ENCODE measurements at places on chromosomes 7 and 10.
A peak's percentile ranks its signal among the peaks of the same experiment; 100 is the strongest.

GRCh38 chr7:141864765-141865447 lies 23.6 kb upstream of the PRSS37 start:
- no peak for DNase-seq

GRCh38 chr10:31582365-31583052 lies 263.5 kb downstream of the ZEB1 start:
- DNase-seq, result no peak

- DNase-seq, result no peak
Measured at GRCh38 chr10:88110822-88111221, 247.4 kb downstream of the PTEN start.

- DNase-seq, result no peak
Measured at GRCh38 chr10:126223512-126224067, 164.7 kb downstream of the ADAM12 start.

DNA sequence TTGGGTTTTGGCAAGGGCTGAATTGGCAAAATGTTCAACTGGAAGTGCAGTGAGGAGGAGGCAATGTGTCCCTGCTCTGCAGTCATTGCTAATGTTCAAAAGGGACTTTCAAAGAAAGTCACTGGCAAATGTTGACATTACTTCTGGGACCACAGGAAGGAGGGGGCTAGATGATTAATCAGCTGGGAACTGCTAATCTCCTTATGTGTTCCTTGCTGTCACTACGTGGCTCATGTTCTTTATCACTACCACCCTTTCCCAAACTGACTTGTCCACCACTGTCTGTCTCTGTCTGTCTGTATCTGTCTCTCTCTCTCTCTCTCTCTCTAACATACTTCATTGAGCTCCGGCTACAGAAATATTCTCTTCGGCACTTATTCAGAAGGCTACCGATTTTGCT lies 86.9 kb upstream of the MTPN start:
- no peak for DNase-seq

DNA sequence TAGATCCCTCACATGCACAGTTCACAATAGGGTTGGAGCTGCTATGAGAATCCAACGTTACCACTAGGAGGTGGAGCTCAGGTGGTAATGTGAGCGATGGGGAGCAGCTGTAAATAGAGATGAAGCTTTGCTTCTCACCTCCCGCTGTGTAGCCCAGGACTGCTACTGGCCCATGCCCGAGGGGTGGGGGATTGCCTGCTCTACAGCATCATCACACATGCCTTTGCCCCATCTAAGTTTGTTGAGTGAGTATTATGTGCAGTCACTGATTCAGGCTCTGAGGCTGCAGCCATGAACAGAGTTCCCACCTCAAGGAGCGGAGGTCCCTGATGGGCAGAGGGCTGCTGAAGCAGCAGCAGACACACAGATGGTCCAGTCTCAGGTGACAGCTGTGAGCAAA lies 94.1 kb downstream of the CHST15 start:
- DNase-seq, result no peak

DNA sequence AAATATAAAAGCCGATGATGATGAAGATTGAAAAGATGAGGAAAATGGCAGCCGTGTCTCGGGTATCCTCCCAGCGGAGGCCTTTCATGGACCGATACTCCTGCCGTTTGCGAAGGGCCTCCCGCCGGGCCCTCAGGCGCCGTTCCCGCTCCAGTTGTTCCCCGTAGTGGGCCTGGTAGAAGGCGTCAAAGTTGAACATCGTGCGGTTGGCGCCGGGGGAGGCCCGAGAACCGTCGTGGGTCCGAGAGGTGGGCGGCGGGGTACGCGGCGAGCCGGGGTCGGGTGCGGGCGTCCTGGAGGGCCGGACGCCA lies 553 bp downstream of the DNAJC30 start:
- DNase-seq, result no peak

DNA sequence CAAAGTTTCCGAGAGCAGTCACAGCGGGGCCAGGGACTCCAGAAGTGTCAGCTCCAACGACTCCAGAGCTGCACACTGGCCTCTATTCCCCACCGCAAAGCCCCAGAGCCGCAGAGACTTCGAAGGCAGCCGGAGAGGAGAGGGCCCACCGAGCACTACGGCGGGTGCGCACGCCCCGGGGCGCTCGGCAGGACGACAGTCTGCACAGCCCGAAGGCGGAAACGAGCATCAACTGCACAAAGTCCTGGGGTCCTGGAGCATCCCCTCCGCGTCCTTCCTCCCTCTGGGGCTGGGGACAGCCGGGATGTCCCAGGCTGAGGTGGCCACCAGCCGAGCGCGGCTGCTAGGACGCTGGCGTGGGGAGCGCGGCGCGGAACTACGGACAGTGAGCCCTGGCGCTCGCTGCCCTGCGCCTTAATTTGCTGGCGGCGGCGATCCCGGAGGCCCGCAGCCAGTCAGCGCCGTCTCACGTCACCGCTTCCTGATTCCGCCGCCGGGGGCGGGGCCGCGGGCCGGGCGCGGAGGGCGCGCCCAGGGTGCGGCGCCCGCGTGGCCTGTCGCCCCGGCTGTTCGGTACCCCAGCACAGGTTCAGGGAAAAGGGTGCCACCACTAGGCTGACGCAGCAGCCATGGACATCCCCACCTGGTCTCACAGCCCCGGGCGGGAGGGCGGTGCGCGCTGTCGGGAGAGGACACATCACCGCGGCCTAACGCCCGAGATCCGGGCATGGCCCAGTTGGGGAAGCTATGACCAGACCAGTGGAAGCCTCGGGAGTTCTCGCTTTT lies at the start of gene TBX20:
Gene TBX20, minus strand, starts transcription at position 391 of the 786 bp plus-strand sequence. CDS start 480 bp downstream, outside the sequence.
- peak; percentile 51 for DNase-seq

- no peak for DNase-seq
Measured at GRCh38 chr7:34249192-34249591, 343.9 kb downstream of the BMPER start.

- DNase-seq, result no peak
Measured at GRCh38 chr10:124711145-124711544, 33.0 kb downstream of the FAM53B start.

- no peak for DNase-seq
Measured at GRCh38 chr10:114650266-114650665, 7.8 kb downstream of the ABLIM1 start.

GRCh38 chr10:12587451-12587888 lies 238.1 kb downstream of the CAMK1D start:
- no peak for DNase-seq

DNA sequence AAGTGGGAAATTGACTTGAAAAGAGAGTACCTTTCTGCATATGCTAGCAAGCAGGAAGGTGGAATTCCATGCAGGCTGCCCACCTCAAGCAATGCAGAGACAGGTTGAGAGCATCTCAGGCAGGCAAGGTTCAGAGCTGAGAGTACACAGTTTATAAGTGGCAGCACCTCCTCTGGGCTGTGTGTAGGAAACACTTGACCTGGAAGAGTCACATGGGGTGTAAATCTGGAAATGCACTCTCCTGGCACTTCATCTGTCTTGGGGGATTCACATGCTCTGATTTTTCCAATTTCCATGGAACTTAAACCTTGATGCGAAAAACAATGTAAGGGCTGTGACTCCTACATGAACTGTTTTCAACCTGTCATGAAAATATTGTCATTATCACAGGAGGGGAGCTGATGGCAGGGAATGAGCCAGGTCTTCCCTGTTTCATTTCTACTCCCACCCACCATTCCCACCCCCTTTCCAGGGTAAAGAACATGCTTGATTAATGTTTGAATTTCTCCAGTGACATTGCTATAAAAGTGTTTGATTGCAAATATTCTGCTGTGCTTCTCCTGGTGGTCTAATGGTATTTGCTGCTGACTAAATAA lies 328.3 kb downstream of the BICC1 start:
- no peak for DNase-seq

DNA sequence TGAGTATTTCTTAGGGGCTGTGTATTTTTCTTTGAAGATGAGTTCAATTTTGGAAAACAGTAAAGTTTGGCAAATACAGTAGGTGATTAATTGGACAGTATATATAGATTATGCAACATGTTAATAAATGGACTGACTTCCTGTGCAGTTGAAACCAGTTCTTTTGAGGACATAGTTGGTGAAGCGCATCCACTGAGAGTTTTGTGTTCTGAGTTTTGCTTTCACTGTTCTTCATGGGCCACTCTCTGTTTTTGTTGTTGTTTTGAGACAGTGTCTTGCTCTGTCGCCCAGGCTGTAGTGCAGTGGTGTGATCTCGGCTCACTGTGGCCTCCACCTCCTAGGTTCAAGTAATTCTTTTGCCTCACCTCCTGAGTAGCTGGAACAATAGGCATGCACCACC lies 109.0 kb downstream of the SDHAF3 start:
- no peak for DNase-seq

- DNase-seq, result no peak
Measured at GRCh38 chr7:127677433-127678230, 25.6 kb downstream of the SND1 start.

- no peak for DNase-seq
Measured at GRCh38 chr10:91034042-91034441, 113.2 kb upstream of the ANKRD1 start.

DNA sequence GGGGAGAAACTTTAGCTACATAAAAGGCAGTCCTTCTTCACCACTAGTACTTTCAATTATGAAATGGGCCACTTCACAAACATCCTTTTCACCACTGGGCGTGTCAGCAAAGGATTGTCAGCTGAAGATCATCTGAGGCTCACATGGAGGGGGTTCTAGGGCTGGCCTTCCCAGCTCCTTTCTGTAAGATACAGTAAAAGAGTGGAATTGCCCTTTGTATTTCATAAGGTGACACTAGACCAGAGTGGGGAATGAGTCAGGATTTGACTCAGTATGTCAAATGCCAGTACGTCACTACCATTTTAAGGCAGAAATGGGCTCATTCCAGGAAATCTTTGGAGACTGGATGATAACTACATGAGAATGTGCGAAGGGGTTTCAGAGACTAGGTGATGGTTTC lies 21.2 kb upstream of the BLOC1S2 start:
- no peak for DNase-seq

GRCh38 chr10:126917975-126918908 lies 13.0 kb downstream of the DOCK1 start:
- no peak for DNase-seq

GRCh38 chr7:50466815-50467585 lies 16.9 kb upstream of the FIGNL1 start:
- DNase-seq, result peak; percentile 84

DNA sequence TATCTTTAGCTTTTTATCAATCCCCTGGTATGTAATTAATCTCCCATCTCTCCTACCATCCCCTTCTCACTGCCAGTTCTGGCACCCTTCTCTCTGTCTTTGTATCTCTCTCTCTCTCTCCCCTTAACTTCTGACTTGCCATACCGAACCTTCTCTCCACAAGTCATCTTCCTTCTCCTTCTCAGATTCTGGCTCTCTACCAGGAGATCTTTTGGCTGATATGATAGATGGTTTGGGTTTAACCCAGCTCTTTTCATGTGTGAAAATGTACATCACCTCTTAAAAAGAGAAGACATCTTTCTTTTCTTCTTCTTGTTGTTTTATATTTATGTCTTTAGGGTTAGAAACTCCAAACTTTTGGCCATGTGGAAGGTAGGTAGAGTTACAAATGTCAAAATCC lies 196.7 kb downstream of the HGF start:
- no peak for DNase-seq

DNA sequence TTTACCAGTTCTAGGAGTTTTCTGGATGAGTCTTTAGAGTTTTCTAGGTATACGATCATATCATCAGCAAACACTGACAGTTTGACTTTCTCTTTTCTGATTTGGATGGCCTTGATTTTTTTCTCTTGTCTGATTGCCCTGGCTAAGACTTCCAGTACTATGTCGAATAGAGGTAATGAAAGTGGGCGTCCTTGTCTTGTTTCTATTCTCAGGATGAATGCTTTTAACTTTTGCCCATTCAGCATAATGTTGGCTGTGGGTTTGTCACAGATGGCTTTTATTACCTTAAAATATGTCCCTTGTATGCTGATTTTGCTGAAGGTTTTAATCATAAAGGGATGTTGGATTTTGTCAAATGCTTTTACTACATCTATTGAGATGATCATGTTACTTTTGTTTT lies 223.2 kb upstream of the COBL start:
- DNase-seq, result no peak

- no peak for DNase-seq
Measured at GRCh38 chr7:1531979-1532455, 1.5 kb downstream of the MAFK start.

DNA sequence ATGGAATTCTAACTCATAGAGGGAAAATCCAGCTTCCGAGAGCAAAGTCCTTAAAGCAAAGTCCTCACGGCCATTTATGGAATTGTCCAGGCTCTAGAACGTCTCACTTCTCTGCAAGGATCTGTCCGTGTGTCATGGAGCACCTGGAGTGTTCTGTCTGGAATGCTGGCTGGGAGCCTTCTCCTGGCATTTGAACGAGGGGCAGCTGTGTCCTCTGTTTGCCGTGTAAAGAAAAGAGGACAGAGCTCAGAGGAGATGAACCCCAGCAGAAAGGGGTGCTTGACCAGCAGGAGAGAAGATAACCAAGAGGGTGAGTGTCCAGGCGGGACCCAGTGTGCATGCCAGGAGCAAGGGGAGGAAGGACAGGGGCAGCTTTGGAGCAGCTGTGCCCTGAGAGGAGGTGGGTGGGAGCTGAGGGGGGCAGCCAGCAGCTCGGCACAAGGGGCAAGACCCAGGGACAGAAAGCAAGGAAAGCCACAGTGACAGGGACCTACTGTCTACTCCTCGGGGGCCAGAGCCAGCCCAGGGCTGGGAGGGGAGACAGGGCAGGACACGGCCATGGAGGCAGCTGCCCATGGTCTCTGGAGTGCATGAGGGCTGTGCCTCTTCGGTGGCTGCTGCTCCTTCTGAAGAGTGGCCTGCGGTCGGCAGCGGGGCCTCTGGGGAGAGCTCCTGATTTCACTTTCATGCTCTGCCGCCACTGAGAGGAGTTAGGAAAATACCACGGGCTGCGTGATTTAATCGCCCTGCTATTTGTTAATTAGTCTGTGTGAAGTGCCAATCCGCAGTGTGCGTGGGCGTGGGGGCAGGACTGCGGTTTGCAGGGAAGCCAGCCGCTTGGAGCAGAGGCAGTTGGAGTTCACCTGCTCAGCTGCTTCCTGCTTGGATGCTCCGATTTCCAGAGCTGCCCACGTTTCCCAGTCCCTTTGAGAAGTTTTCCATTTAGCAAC lies 149.3 kb upstream of the SHH start:
- no peak for DNase-seq

GRCh38 chr7:26584987-26585665 lies 279.3 kb downstream of the SKAP2 start:
- no peak for DNase-seq

GRCh38 chr7:33444511-33444910 lies 315.1 kb downstream of the BBS9 start:
- DNase-seq, result peak; percentile 10

DNA sequence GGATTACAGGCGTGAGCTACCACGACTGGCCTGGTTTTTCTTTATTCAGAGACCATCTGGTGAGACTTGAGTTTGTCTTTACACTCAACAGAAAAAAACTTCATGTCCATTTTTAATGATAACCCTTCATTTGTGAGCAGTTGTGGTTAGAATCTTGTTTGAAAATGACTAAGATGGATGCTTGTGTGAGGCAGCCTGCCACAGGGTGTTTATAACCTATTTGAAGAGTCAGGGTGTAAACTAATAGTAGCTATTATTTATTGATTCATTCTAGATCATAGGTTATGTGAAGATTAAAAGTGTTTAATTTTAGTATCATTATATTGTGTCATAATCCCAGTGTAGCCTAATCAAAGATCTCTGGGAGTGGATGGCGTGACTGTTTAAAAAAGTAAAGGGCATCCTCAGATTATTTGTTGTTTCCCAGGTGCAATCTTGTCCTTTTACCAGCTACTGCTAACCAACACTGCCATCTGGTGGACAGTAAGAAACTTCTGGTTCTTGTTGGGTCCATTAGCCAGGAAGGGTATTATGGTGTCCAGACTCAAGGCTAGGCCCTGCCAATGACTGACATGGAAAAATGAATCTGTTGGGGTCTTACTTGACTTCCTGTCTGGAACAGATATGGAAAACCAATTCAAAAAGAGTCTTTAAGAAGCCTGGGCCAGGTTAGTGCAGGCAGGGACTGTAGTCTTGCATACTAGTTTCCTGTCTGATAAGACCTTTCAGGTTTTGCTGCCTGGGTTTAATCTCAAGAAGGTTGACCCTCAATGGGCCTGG lies 24.9 kb downstream of the NRBF2 start:
- DNase-seq, result peak; percentile 56
